CD8-positive, alpha-beta memory T cell (primary cell): ENCODE measurements at places on chromosomes 13 and 19.
A peak's percentile ranks its signal among the peaks of the same experiment; 100 is the strongest.

- no peak for DNase-seq
These were observed 25.5 kb downstream of the SACS start for GRCh38 chr13:23408026-23408425.

DNA sequence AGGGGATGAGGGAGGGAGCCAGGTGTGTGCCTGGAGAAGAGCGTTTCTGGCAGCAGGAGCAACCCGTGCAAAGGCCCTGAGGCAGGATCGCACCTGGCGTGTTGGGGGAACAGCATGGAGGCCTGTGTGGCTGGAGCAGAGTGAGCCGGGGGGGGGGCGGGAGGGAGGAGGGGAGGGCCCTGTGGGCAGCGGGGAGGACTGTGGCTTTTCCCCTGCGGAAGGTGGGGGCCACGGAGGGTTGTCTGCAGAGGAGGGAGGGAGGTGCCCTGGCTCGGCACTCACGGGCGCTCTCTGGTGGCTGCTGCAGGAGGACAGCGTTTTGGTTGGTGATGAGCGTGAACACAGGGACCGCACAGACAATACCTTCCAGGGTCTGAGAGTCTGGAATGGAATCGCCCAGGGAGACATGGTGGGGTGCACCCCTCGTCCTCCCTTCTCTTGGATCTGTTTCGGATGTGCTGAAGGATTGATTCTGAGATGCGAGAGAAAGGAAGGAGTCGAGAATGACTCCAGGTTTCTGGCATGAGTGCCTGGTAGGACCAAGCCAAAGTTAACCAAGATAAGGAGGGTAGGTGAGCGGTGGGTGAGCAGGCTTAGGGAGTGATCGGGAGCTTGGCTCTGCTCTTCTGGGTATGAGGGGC is 6.5 kb downstream of the RAB11B start:
- DNase-seq, result peak; percentile 64

- DNase-seq, result no peak
These were observed 48.7 kb upstream of the PCCA start for GRCh38 chr13:100040196-100040595.

GRCh38 chr13:41048640-41049039 is 12.7 kb upstream of the WBP4 start:
- DNase-seq, result no peak

DNA sequence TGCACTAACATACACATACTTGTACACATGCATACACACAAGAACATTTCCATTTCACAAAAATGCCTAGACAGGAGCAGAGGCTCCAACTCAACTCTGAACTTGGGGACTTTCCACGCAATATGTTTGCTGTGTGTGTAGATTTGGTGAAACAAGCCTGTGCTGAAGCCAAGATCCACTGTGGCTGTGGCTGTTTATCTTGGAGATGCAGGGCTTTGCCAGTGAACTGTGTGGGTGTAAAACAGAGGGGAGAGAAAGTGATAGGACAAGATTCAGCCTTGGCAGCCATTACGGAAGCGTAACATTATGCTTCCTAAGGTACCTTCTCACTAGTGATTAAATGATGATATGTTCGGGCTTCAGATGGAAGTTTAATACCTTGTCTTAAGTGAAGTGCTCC is 73.2 kb upstream of the MBNL2 start:
- DNase-seq, result no peak

GRCh38 chr13:74111901-74112824 is 22.0 kb downstream of the KLF12 start:
- no peak for DNase-seq

DNA sequence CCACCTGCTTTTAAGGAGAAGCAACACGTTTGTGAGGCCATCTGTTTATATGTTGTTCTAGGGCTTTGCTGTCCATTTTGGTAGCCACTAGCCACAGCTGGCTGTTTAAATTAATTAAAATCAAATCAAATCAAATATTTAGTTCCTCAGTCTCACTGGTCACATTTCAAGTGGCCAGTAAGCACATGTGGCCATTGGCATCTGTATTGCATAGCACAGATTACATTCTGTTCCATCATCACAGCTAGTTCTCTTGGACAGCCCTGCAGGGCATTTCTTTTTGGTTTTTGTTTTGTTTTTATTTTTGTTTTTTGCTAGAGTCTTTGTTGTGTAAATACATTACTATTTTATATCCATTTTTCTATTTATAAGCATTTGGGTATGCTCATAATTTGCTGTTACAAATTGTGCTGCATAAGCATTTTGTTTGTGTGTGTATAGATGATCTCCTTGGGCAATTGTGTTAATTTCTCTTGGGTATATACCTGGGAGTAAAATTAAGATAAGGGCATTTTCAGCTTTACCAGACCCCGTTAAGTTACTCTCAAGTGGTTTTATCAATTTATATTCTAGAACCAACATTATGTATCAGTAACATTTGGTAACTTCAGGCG is 31.3 kb downstream of the SAE1 start:
- no peak for DNase-seq

GRCh38 chr13:95275322-95276036 is 25.8 kb downstream of the ABCC4 start:
- DNase-seq, result no peak

GRCh38 chr19:31329819-31330218 is 19.4 kb downstream of the TSHZ3 start:
- no peak for DNase-seq

- no peak for DNase-seq
These were observed 10.4 kb downstream of the HIPK4 start for GRCh38 chr19:40379446-40380198.

DNA sequence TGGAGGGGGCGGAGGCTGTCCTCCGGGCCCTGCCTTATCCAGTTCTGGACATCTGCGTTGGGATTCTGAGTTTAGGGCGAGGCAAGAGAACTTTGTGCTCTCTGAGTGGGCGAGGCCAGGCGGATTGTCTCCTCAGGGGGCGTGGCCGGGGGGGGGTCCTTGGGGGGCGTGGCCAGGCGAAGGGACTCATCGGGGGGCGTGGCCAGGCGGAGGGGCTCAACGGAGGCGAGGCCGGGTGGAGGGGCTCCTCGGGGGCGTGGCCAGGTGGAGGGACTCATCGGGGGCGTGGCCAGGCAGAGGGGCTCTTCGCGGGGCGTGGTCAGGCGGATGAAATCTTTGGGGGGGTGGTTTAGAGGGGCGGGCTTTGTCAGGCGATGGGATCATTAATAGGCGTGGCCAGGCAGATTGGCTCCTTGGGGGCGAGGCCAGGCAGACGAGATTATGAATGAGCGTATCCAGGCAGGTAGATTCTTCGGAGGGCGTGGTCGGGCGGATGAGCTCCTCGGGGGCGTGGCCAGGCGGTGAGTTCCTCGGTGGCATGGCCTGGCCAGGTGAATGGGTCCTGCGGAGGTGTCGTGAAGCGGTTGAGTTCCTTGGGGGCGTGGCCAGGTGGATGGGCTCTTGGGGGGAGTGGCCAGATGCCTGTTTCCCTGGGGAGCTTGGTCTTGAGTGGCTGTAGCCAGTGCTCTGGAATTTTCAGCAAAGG is 10.3 kb upstream of the CACNG7 start:
- no peak for DNase-seq

DNA sequence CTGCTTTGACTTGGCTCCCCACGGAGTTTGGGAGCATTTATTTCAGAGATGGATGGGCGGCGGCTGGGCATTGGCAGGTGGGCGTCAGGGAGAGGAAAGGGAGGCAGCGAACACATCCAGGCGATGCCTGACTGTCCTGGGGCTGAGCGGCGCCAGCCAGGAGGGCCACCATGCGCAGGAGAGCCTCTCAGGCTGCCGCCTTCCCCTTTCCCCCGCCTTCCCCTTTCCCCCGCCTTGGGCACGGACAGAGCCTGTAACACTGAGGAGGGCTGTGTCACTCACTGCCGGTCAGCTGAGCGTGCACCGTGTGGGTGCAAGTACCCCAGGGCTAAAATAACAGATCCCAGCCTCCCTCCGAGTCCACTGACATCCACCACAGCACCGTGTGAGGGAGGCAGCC is 11.4 kb downstream of the MCF2L start:
- no peak for DNase-seq

- peak; percentile 39 for DNase-seq
These were observed 3.9 kb downstream of the SIAH3 start for GRCh38 chr13:45847554-45848224.
